CD4-positive, alpha-beta T cell treated with Interleukin-1 beta for 1 hour (primary cell): ENCODE measurements at places on chromosomes 16 and 17.

DNA sequence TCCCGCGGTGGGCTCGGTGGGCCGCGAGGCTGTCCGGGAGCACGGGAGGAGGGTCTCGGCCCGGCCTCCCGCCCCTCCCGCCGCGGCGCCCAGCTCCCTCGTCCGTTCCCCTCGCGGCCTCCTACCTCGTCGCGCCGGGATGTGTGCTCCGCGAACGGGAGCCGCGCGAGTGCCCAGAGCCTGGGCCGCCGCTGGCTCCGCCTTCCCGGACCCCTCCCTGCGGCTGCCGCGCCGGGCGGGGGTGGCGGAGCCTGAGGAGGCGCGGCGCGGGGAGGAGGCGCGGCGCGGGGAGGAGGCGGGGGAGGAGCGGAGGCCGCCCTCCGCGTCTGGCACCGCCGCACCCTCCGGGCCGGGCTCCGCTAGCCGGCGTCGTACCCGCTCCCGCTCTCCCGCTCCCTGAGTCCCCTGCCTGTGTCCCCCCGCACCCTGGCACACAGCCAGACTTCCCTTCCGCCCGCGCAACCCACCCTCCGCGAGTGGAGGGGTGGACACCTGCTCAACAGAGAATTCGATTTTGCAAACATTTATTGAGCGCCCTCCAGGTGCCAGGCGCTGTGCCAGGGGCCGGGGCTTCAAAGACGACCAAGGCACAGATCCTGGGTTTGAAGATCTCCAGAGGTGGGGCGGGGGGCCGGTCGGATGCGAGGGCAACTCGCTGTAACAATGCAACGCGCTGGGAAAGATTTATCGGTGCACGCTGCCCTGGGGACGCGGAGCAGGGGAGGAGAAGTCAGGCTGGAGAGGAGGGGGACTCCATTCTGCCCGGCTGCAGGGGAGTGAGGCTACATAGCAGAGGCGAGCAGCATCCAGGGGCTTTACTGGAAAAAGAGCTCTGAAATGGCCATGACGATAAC lies at the start of gene MPP3:
Gene MPP3, minus strand, starts transcription at position 171 of the 854 bp plus-strand sequence. CDS start 1,240 bp downstream, outside the sequence.
- peak; percentile 54 for DNase-seq

GRCh38 chr17:30210366-30210765 lies 25.1 kb downstream of the SLC6A4 start:
- DNase-seq: no peak

DNA sequence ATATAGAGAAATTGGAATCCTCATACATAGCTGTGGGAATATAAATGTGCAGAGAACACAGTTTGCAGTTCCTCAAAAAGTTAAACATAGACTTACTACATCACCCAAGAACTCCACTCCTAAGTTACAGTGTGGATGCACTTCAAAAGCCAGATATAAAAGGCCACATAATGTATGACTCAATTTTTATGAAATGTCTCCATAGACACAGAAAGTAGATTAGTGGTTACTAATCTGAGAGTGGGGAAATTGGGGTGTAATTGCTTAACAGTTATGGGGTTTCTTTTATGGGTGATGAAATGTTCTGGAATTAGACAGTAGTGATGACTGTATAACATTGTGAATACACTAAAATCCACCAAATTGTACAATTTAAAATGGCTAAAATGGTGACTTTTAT lies 60.9 kb downstream of the CACNG1 start:
- DNase-seq: no peak

- no peak for DNase-seq
Observed at GRCh38 chr17:39629494-39629880, 2.7 kb downstream of the PPP1R1B start.

GRCh38 chr17:50130559-50131305 lies 772 bp upstream of the SAMD14 start:
- DNase-seq: no peak

- DNase-seq: no peak
Observed at GRCh38 chr16:67749436-67750078, 30.4 kb upstream of the GFOD2 start.

- DNase-seq: no peak
Observed at GRCh38 chr16:65202461-65202860, 80.6 kb upstream of the CDH11 start.

DNA sequence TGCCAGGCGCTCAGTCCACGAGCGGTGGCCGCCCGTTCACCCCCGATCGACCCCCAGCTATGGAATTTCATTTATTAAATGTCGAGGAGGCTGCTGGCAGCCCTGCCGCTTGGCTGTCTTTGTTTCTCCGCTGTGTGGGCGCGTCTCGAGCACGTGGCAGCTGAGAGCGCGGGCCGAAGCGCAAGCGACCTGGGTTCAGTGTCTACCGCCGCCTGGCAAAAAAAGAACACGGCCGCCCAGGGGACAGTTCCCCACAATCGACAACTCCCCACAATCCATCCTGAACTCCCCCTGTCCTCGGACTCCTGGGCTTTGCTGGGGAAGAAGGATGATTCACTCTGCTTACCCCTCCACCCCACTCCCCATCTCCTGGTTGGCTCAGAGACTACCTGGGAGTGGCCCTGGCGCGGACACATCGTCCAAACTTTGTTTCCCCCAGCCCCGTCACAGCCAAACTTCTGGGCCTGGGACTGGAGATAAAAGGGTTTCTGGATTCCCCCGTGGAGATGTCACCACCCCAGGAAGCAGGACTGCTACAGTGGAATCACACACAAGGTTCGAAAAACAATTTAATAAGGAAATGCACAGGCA lies 1.7 kb upstream of the ANKRD13B start:
- peak; percentile 28 for DNase-seq

DNA sequence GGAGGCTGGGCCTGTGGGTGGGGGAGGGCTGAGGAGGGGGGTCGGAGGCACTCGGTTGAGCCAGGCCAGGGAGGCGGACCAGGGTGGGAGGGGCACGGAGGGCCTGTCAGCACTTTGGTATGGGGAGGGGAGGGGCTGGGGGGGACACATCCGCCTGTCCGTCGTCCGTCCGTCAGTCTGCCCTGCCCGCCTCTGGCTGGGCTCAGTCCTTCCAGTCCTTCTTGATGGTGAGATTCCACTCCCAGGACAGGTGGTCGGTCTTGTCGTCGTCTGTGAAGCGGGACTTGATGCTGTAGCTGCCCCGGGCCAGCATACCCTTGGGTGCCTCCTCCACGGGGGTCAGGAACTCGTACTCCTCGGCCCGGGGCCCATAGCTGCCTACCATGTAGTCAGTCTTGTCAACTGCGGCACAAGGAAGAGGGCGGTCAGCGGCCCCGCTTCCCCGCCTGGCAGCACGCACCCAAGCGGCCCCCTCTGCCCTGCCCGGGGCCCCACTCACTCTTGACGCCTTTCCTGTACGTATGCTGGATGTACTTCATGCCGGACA lies 2.4 kb downstream of the ARHGDIA start:
- DNase-seq: no peak

DNA sequence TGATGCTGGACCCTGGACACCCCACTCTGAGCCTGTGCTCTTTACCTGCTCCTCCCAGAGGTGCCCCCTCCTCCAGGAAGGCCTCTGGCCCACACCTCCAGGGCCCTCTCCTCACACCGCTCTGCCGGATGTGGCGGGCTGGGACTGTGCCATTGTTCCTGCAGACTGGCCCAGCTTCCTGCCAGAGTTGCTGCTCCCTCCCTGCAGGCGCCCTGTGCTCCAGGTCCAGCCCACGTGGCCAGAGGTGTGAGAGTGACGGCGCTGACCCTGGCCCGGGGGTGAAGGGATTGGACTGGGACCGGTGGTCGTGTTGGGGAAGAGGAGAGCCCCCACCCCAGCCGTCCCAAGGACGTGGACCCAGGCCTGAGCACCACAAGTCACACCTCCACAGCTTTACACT lies 5.7 kb downstream of the E4F1 start:
- no peak for DNase-seq
